ENCODE measurements at places on chromosomes 4 and X.

- DNase-seq, result no peak
These were observed 63.4 kb downstream of the NUDT10 start for GRCh38 chrX:51395810-51396728.

DNA sequence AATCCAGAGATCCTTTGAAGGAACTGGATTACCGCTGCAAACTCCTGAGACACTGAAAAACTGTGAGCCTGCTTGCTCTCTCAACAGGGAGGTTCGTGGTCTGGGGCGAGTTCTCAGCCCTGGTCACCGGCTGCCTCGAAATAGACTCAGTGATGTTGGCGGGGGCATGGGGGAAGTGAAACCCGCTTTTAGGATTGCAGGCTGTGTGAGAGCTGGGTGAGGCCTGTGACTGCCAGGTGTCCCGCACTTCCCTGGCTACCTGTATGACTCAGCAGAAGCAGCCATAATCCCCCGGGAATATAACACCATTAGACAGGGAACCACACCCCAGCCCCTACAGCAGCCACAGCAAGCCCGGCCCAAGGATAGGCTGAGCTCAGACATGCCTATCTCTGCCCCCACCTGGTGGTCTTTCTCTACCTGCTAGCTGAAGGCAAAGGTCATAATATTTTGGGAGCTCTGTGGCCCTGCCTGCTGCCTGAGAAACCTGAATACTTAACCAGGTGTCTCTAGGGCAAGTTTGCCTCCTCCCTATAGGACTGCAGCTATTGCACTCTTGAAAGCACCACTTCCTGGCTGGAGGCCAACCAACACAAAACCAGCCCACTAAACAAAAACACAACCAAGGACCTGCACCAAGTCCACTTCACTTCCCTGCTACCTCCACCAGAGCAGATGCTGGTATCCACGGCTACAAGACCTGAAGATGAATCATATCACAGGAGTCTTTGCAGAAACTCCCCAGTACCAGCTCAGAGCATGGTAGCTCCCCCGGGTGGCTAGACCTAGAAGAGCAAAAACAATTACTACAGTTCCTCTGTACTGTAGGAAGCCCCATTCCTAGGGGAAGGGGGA lies 202.0 kb downstream of the RRAGB start:
- DNase-seq, result no peak

DNA sequence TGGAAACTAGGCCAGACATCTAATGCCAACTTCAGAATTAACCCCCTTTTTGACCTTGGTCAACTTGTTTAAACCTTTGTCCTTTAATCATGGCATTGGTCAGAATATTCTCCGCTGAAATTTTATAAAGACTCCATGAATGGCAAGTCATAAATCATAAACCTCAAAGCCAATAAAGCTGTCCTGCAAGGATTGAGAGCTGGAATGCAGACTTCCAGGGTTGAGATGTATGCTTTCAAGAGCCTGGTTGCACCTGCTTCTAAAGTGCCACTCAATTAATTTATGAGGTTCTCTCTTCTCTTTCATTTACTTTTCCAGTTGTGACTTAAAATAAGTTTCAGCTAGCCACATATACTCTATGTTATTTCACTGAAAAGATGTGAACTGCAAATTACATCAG lies 136.2 kb upstream of the HCCS start:
- no peak for DNase-seq

DNA sequence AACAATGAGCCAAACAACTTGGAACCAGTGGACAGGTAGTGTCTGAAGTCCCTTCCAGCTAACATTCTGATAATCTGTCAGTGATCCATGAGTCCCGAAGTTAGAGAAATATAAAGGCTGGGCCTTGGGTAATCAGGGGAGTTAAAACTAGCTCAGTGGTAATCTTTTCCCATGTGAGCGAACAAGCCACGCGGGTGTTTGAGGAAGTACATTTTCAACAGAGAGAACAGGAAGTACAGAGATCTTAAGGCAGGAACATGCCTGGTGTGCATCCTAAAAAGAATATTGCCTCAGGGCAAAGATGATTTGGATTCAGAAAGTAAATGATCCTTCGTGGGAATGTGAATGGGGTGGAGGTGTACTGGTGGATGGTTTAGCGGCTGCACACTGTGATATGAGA lies 42.9 kb downstream of the FNIP2 start:
- no peak for DNase-seq

DNA sequence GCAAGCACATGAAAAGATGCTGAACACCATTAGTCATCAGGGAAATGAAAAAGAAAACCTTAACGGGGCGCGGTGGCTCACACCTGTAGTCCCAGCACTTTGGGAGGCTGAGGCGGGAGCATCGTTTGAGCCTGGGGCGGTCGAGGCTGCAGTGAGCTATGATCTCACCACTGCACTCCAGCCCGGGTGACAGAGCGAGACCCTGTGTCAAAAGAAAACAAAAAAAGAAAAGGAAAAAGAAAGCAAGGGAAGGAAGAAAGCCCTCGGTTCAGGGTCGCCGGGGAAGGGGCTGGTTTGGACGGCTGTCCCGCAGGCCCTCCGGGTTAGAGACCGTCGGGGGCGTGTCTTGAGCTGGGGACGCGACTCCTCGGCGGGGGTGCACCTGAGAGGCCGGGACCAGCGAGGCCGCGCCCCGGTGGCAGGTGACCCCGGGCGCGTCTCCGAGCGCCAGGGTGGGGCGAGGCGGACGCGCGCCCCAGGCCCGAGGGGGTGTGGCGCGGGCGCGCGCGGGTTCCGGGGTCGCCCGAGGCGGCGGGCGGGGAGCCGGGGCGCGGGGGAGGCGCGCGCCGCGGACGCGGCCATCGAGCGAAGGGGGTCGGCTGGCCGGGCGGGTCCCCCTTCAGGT lies 478 bp upstream of the PLXNA3 start:
- DNase-seq, result no peak

Measured in esophagus muscularis mucosa (tissue), 4 donors.